Body of pancreas (tissue), 4 donors: ENCODE measurements at places on chromosomes 4 and X.

DNA sequence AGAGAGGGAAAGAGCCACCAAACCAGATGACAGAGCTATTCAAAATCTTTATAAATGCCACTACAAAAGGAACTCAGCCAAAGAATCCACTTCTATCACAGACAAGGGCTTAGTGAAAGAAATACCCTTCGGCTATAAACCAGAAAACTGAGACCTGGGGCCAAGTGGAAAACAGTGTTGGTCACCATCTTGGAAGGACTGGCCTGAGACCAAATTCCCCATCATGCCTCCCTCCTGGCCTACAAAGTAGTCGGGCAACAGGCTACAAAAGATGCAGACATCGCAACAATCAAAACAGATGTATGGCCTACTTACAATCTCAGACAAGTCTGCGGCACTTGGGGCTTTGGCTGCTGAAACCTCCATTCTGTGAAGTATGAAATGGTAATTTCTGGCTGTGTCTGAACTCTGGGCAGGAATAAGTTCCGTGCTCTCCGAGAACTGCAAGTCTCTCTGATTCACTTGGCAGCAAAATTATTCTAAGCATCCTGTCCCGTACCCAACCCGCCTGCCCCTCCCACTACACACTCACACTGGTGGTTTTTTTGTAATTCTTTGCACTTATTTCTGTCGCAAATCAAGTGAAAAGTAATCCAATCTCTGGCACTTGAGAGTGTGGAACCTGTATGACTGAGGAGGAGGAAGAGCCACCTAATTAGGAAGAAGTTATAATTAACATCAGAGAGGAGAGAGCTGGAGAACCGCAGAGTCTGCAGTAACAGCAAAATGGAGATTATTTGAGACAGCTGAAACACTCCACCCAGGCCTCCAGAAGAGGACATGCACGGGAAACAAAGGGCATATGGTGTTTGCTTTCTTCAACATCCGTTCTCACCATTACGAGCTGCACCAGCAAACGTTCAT, 87.8 kb downstream of the SH3KBP1 start:
- no peak for DNase-seq

- DNase-seq, result no peak
Measured at GRCh38 chrX:103066606-103067005, 2.6 kb upstream of the BEX1 start.

- no peak for DNase-seq
Measured at GRCh38 chr4:182492423-182492822, 249.2 kb downstream of the TENM3 start.

DNA sequence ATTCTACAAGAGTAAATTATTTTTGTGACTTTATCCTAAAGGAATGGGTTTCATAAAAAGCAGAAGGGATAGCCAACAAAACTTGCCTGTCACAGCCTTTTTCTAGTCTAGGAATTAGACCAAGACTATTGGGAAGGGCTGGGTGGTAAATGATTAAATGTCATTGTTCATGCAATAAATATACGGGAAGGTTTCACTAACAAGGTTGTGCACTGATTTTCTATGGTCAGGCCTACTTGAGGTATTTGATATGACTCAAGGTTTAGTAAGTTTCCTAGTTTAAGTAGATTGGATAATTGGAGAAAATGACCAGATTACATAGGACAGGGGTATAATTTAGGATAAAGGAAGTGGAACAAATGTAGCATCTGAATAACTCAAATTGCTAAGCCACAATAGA, 249.1 kb upstream of the BMP3 start:
- DNase-seq, result no peak

- no peak for DNase-seq
Measured at GRCh38 chrX:150698981-150699380, 5.8 kb downstream of the MTMR1 start.

DNA sequence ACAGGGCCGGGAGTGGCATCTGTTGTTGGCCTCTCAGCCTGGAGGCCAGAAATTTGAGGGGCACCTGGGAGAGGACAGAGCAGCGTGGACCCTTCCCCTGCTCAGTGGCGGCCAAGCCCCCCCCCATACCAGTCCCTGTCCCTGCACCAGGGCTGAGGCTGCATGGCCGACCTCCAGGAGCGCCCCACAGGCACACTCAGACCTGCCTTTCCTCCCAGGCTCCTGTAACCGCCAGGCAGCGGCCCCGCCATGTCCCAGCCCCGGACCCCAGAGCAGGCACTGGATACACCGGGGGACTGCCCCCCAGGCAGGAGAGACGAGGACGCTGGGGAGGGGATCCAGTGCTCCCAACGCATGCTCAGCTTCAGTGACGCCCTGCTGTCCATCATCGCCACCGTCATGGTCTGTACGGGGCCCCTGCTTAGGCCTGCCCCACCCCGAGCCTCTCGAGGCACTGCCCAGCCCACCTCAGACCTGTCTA, 15.3 kb downstream of the TMEM175 start:
- DNase-seq, result peak; percentile 9

DNA sequence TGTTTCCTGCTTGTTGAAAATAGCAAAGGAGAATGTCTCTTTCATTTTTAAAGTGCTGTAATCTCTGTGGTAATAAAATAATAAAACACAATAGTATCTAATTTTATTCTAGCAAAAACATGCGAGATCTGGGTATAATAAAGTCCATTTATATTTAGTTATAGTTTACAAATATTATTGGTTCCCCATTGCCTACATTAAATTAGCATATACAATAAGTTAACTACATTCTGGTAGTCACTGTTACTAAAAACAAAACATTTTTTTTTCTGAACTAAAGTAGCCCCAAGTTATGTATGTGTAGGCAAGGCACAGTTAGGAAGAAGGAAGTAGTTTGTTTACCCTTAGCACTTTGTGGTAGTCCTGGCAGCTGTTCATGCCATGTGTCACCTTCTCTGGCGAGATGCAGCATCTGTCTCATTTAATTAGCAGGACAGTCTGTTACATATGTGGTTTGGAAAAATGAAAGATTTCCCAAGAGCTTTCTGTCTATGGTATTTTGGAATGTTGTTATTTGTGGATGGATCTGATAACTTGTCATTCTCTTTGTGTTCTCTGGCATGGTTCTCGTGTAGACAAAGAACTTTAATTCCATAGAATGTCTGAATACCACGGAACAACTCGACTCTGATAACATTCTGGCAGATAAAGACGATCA, 231.3 kb upstream of the PITX2 start:
- no peak for DNase-seq

DNA sequence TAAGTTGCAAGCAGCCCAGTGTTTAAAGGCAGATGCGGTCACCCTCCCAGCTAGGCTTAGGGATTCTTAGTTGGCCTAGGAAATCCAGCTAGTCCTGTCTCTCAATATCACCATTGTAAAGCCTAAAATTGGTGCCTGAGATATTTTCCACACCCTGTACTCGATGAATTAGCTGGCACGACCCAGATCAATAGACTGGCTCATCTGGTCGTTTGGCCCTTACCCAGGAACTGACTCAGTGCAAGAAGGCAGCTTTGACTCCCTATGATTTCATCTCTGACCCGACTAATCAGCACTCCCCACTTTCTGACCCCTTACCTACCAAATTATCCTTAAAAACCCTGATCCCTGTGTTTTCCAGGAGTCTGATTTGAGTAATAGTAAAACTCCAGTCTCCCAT, 384.9 kb upstream of the SLC7A11 start:
- DNase-seq, result no peak

DNA sequence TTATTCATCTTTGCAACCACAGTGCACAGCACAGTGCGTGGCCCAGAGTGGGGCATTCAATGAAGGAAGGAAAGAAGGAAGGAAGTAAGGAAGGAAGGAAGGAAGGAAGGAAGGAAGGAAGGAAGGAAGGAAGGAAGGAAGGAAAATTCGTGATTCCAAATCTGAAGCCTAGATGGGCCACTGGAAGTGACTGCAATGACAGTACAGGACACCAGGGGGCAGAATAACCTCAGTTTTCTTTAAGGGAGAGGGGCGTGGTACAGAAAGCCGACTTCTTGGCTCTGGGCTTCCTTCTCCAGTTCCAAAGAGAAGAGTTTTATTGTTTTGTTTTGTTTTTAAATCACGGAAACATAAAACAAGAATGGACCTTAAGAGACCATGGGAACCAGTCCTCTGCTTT, 47.8 kb downstream of the APLN start:
- DNase-seq, result peak; percentile 69

DNA sequence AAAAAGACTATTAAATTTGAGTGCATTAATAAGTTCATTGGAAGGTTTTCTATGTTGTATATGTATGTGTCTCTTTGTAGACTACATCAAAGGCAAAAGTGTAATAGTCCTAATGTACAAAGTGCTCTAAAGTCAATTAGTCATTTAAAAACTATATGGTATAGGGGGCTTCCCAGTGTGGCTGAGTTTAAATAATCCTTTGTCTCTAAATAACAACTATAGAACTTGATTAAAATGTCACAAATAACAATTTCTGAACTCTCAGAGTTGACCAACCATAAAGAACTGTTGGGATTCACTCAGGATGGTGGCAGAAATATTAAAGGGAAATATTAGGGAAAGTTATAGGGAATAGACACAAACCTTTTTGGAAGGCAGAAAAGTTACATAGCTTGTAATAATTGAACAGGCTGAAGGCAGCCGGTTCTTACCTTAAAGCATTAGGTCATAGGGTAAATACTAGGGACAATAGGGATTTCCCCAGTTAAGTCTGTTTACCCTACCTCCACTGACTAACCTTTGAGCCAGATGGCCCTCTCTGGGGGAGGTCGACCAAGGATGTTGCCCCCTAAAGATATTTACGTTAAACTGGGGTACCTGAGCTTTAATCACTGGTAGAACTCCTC, 1054.2 kb downstream of the ARAP2 start:
- no peak for DNase-seq

- no peak for DNase-seq
Measured at GRCh38 chr4:75655562-75655961, 17.6 kb downstream of the G3BP2 start.

- DNase-seq, result no peak
Measured at GRCh38 chr4:87545052-87545451, 15.9 kb upstream of the SPARCL1 start.

DNA sequence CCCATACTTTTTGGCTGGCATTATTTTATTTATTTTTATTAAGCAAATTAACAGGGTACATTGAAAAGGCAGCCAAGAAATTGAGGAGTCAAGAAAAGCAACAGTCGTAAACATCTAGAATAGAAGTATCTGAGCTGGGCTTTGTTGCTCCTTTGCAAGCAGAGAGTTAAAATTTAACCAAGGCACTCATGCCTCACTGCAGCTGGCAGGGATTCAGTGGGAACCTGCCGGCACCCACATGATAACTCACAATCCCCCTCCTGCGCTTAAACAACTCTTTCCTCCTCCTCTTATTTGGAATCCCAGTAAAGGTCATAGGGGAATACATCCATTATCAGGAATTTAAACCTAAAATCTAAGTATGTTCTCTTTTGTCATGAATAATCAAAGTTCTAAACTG, 115.5 kb downstream of the SOX3 start:
- DNase-seq, result peak; percentile 65

DNA sequence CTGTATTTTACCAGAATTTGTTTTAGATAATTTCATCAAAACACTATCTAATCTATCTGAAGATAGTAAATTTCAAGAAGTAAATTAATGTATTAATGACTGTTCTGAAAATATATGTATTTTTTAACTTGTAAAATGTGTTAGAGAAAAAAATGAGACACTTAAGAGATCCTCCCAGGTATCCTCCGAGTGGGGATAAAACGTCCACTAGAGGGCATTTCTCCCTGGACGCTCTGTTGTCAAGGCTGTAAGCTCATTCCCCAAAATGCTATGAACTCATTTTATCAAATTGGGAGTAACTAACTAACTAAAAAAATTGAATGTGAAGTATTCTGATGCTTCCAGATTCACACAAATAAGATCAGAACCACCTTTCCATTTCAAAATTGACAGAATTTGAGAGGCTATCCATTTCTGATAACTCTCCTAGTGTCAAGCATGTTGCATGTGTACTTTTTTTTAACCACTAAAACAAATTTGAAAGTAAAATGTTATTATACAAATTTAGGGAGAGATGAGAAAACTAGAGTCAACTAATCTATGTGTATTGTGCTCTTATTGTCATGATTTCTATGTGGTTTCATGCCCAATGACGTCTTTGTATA, 337.3 kb upstream of the HS3ST1 start:
- peak; percentile 8 for DNase-seq

DNA sequence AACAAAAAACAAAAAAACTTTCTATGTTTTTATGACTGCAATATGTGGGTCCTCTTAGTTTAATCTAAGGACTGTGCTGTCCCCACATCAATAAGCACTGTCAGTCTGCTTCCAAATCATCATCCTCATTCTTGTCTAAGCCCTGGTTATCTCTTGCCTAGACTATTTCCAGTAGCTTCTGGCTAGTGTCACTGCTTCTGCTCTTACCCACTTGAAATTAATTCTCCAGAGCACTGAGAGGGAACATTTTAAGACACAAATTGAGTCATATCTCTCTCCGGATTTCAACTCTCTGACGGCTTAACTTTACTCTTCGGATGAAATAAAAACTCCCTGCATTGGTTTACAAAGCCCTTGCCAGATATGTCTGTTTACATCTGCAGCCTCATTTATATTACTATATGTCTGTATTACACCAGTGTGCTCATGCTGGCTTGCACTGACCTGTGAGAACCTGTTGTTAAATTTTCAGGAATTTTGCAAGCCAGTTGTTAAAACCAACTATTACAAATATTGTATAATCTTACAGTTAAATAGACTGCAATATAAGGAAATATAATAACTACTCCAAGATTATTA, 345.9 kb downstream of the ADGRL3 start:
- no peak for DNase-seq

DNA sequence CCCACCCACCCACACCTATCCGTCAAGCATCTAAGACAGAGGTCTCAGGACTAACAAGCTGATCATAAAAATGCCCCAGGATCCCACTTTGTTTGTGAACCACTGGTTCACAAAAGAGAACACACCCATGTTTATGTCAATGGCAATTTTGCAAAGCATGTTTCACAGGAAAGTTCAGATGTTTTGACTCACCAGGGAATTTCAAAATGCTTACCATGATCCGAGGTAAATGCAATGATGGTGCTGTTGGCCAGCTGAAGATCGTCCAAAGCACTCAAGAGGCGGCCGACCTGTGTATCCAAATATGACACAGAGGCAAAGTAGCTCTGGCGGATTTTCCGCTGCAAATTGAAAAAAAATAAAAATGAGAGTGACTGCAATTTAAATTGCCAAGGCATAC, 15.0 kb downstream of the IDS start:
- DNase-seq, result no peak

DNA sequence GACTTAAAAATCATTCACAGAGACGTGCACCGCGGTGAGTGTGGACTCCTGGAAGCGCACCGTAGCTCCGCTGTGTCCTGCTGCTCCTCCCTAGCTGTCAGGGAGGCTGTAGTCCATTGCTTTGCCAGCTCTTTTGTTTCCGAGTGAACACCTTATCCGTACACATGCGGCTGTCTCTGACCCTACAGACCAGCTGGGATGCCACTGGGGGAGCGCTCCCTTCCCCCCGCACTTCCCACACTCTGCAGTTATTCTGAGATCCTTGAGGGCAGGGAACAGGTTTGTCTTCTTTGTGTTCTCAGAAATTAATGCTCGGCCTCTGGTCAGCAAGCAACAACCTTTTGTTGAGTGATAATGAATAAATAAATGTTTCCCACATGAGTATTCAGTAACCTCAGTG, 33.7 kb upstream of the MSANTD1 start:
- DNase-seq, result no peak
